Glutamatergic neuron (in vitro differentiated cells): ENCODE measurements at places on chromosomes 13 and 19.

DNA sequence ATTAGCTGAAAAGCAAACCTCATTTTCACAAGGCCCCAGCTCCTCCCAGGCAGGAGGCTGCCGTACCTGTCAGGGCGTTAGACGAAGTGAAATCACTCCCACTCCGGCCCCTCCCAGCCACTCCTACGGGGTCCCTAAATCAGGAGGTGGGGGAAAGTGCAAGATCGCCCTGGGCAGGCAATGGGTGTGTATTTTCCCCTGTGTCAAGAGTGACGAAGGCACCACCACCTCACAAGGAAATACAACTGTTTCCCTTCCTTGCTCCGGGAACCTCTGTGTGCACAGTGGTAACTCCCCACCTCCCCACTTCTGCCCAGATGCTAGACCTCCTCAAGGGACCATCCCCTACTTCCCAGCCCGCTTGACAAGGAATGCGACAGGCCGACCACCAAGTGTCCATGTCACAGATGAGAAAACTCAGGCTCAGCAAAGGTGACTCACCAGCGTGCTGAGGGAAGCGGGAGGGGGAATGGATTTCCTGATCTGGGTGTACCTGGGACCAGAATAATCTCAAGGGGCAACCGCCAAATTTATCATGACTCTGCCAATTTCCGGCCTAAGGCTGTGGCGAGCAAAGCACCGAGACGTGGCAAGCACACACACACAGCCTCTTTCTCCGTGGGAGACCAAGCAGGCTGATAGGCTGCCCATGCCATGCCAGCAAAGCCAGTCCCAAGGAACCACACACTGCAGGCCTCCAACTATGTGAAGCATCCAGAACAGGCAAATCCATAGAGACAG, 7.3 kb downstream of the PPP6R1 start:
- no peak for DNase-seq

DNA sequence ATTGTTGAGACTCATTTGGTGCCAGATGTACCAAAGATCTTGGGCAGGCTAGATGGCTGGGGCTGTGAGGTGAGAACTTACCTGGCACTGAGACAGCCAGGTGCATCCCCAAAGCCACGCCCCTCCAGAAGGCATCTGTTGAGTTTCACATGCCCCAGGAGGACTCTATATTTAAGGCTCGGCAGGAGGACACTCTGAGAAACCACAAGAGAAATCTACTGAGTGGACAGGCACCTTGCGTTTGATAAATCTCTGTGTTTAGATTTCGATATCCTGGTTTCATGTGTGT, 197.9 kb upstream of the ZNF536 start:
- DNase-seq = no peak

GRCh38 chr13:72552731-72553130, 174.7 kb downstream of the MZT1 start:
- no peak for DNase-seq

DNA sequence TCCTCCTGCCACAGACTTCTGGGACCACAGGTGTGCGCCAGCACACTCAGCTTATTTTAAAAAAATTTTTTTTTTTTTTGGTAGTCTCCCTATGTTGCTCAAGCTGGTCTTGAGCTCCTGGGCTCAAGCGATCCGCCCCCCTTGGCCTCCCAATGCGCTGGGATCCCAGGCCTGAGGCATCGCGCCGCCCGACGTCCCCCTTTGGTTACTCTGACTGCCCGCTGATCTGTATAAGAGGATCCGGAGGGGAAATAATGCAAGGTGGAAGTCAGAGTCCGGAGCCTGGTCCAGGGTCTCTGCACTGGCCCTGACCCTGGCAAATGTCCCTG, 486 bp upstream of the ZNF805 start:
- DNase-seq = no peak

- DNase-seq = no peak
These were observed 36.8 kb upstream of the POP4 start for GRCh38 chr19:29569038-29569911.
